Stimulated activated CD4-positive, alpha-beta T cell treated with anti-CD3 and anti-CD28 coated beads, Interleukin-4, amount 100 ng/mL, for 24 hours (primary cell): ENCODE measurements at places on chromosomes 5 and 9.

GRCh38 chr5:154826-155225 lies 36.5 kb upstream of the LRRC14B start:
- DNase-seq = no peak

DNA sequence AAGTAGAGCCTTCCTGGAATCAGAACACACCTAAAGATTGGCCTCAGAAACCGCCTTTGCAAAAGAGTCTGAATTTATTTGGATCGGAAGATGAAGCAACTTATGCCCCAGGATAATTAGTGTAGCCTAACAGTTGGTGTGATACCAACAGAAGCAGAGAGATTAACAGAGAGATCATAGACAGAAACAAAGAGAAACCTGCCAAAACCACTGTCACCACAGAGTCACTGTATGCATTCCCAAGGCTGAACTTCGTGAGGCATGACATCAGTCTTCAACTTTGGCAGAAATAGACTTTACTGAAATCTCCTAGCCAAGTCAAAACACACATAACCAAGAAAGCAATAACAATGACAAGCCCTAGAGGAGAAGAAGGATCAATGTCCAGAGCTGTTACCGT lies 361.8 kb downstream of the ELAVL2 start:
- DNase-seq = no peak

GRCh38 chr5:59798862-59799667 lies 94.5 kb downstream of the PDE4D start:
- DNase-seq = no peak

DNA sequence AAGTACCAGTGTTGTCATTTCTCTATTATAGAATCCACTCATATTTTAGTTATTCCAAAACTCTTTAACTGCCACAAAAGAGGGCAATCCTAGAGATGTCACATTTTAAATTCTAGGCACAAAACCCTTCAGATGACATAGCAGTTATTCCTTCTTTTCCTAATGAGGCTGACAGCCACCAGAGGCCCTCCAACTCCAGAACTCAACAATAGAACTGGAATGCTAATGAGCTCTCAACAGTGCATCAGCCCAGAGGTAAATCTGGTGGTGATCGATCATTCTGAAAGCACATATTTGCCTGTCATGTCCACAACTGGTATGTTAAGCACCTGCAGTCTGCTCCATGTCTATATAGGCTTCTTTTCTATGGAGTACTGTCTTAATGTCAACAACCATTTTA lies 40.2 kb upstream of the RAB3C start:
- no peak for DNase-seq

- no peak for DNase-seq
Measured at GRCh38 chr5:107470295-107470582, 200.5 kb downstream of the EFNA5 start.

- no peak for DNase-seq
Measured at GRCh38 chr9:84325347-84325973, 15.1 kb downstream of the SLC28A3 start.

DNA sequence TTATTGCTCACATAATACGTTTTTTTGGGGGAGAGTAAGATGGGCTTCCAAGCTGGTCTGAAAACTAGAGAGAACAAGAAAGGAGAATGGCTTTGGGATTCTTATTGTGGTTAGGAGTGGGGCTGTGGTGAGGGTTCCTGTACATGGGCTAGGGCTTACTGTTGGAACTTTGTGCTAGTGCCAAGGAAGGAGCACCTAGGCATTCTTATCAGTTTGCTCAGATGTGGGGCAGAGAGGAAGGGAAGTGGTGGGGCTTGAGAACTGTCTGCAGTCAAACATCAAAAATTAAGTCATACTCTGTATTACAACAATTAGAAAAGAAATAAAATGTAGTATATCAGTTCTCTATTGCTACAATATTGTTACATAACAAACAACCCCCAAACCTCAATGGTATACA lies 4.0 kb upstream of the THBS4 start:
- no peak for DNase-seq

DNA sequence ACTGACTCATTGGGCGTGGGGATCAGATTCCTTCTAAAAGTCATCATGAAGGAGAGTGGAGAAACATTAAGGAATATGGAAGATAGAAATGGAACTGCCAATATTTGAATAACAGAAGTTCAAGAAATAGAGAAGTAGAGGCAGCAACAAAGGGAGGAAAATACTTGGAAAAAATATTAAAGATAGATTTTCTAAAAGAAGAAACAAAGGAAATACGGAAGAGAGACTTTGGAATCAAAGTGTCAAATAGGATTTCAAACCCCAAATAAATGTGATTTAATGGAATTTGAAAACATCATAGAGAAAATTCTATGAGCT lies 605.1 kb upstream of the KLF4 start:
- no peak for DNase-seq

DNA sequence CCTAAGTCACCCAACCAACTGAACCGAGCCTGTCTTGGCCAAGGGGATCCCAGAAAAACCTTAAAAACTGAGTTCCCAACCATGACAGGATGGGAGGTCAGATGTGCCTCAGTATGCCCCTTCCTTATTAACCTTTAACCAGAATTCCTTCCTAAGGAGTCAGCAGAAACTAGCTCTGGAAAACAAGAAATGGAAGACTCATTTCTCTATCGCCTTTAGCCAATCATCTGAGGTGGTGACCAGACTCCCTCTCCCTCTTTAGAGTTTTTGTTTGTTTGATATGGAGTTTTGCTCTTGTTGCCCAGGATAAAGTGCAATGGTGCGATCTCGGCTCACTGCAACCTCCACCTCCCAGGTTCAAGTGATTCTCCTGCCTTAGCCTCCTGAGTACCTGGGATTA lies 37.5 kb downstream of the SLC28A3 start:
- no peak for DNase-seq

DNA sequence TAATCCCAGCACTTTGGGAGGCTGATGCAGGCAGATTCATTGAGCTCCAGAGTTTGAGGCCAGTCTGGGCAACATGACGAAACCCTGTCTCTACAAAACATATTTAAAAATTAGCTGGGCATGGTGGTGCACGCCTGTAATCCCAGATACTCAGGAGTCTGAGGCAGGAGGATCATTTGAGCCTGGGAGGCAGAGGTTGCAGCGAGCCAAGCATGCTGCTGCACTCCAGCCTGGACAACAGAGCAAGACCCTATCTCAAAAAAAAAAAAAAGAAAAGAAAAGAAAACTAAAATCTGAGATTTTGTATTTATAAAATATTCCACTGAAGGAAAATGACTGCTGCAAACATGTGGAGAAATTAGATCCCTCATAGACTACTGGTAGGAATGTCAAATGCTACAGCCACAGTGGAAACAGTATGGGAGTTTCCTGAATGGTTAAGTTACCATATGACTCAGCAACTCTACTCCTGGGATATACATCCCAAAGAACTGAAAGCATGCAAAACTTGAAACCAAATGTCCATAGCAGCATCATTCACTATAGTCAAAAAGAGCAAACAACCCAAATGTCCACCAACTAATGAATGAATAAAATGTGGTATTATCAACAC lies 106.1 kb downstream of the UBAP2 start:
- no peak for DNase-seq

DNA sequence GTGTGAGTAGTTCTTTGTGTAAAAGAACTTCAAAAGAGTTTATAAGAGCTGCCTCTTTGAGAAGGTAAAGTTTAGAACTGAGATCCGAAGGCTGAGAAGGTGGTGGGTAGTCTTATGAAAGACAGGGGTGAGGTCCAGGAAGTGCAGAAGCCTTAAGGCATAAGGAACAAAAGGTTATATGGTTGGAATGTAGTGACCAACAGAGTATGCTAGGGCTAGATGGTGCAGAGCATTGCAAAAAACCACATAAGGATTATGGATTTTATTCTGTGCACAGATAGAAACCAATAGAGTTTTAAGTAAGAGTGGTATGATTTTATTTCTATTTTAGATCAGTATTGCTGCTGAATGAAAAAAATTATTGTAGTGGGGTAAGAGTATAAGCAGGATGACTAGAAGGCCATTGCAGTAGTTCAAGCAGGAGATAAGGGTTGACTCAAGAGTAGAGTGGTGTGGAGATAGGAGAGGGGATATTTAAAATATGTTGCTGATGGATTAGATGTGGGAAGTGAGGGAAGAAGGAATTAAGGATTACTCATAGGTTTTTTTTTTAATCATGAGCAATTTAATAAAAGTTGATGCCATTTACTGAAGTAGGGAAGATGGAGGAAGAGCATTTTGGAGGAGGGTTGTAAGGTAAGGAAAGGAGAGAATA lies 3.7 kb downstream of the RECK start:
- no peak for DNase-seq

- no peak for DNase-seq
Measured at GRCh38 chr9:90836411-90837080, 34.9 kb downstream of the SYK start.

DNA sequence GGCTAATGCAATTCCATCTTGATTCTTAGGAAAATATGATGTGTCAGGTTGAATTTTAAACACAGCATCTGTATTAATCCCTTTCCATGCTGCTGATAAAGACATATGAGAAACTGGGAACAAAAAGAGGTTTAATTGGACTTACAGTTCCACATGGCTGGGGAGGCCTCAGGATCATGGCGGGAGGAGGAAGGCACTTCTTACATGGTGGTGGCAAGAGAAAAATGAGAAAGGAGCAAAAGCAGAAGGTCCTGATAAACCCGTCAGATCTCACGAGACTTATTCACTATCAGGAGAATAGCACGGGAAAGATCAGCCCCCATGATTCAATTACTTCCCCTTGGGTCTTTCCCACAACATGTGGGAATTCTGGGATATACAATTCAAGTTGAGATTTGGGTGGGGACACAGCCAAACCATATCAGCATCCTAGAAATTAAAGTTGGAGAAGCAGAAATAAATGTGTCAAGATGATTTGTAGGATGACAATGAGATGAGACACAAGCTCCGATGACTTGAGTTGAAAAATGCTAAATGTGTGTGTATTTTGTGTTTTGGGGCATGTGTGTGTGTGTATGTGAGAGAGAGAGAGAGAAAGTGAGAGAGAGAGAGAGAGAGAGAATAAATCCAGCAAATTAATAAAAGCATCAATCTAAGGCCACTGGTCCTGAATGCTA lies 48.5 kb upstream of the ANKRD55 start:
- no peak for DNase-seq

GRCh38 chr9:22157276-22157675 lies 148.2 kb upstream of the CDKN2B start:
- DNase-seq = no peak

GRCh38 chr5:113375480-113376060 lies 59.2 kb downstream of the TSSK1B start:
- DNase-seq = no peak

DNA sequence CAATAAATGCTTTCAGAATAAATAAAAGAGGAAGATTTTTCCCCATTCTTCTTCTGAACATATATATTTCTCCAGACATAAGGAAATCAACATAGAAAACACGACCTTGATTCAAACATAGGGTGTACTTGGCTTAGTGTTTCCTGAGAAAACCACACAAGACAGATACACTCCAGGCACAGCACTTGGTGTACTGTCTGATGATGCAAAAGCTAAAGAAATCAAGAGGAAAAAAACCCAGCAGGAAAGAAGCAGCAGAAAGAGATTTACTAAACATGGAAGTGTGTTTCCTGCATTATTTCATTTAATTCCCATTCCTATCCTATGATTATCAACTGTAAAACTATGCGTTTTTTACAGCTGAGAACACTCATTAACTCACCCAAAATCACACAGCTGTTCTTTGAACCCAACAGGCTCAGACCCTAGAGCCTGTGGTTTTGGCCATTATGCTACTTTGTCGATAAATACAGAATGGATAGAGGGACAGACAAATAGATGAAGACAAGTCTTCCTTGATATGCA lies 46.1 kb downstream of the NIPAL4 start:
- DNase-seq = no peak

DNA sequence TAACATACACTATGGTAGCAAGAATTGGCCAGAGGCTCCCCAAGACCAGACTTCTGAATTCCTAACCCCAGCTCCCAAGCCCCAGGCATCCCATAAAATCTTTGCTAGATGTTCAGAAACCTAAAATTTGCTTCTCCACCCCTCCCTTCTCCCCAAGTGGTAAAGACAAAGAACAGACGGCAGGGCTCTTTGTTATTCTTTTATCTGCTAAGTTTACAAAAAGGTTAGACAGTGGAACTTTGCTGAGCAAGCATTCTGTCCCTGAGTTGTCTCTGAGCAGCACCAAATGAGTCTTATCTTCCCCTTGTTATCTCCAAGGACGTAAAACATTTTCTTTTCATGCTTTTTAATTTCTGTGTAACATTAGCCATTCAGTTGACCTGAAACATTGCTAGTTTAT lies 30.2 kb downstream of the TJP2 start:
- no peak for DNase-seq
